ENCODE measurements at places on chromosomes 3 and 15.
A peak's percentile ranks its signal among the peaks of the same experiment; 100 is the strongest.

- no peak for DNase-seq
Observed at GRCh38 chr3:73404435-73404834, 220.3 kb downstream of the PDZRN3 start.

DNA sequence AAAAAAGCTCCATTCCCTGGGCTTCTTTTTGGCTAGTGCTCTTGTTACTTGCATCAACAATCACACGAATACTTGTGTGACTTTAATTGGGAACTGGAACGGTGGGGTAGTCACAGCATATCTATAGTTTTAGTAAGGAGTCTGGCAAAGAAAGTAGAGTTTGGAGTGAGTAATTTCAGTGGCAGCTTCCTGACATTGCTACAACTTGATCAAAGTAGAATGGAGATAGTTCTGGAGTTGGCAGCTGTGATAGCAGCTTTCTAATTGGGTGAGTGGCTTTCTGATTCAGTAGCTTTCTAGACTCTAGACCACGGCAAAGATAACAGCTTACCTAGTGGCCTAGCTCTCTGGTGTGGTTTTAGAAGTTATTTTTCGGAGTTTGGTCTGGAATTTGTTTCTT lies 475.0 kb downstream of the TUSC7 start:
- no peak for DNase-seq

- DNase-seq = no peak
Observed at GRCh38 chr3:105584003-105584790, 217.5 kb downstream of the ALCAM start.

DNA sequence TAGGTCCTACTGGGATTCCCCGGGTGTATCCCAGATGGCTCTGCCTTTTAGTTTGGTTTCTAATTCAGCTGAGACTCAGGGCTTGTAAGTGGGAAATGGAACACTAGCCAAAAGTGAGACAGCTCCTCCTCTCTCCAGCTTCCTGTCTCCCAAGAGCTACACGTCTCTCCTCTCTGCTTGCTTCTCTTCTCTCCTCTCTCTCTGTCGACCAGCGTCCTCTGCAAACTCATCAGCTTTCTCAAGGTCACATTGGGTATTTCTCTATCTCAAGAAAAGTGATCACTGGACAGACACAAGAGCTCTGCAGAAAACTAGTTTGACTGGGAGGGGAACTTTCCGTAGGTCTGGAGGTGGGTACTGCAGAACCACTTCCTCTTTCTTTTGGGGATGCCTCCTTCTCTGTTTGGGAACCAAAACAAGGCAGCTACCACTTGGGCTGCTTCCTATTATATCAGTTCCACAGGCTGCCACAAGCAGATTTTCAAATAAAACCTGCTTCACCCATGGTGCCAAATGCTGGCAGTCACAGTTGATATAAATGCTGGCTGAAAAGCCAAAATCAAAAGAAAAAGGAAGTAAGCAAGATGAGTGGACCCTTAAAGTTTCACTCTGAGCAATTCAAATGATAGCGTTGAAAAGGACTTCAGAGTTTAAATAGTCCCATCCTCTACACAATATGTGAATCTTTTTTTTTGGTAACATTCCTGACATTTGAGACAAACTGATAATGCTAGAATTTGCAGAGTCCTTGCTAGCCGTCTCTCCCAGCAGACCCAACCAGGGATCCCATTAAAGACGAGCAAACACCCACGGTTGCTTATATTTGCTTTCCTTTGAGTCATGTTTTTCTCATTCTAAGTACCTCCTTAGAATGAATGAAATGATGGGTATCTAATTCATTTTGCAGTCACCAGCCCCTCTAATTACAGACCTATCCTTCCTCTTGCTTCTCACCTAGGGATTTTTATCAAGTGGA lies 7.2 kb upstream of the DYNC1LI1 start:
- DNase-seq = no peak

- DNase-seq = no peak
Observed at GRCh38 chr15:71373917-71374316, 258.6 kb downstream of the THSD4 start.

DNA sequence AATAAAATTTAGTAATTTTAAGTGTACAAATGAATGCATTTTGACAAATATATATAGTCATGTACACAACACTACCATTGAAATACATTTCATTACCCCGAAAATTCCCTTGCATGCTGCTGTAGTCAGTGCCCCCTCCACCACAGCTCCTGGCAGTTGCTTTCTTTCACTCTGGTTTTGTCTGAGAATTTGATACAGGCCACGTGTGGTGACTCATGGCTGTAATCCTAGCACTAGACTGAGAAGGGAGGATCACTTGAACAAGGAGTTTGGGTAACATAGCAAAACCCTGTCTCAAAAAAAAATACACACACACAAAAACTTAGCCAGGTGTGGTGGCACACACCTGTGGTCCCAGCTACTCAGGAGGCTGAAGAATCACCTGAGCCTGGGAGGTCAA lies 65.4 kb downstream of the TFRC start:
- DNase-seq = no peak

GRCh38 chr3:177887475-177887874 lies 648.8 kb upstream of the KCNMB2 start:
- no peak for DNase-seq

GRCh38 chr15:42084465-42085235 lies 9.7 kb downstream of the PLA2G4D start:
- DNase-seq = peak; percentile 35

GRCh38 chr15:50820808-50821382 lies 55.4 kb upstream of the SPPL2A start:
- no peak for DNase-seq

- no peak for DNase-seq
Observed at GRCh38 chr3:190017521-190018288, 103.0 kb downstream of the P3H2 start.

DNA sequence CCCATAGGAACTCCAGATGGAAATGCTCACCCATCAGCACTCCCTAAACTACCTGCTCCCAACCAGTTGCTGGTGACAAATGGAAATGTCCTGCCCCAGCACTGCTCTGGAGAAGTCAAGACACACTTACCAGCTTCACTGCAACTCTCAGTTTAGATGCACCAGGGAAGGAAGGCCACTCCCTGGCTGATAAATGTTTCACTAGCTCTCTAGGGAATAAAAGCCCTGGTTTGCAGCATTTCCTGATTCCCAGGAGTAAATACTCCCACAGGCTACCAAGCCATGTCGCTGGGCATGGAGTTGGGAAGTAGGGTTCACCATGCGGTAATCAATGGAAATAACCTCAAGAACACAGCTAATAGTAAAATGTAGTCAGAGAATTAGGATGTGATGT lies 112.0 kb upstream of the NEO1 start:
- no peak for DNase-seq

DNA sequence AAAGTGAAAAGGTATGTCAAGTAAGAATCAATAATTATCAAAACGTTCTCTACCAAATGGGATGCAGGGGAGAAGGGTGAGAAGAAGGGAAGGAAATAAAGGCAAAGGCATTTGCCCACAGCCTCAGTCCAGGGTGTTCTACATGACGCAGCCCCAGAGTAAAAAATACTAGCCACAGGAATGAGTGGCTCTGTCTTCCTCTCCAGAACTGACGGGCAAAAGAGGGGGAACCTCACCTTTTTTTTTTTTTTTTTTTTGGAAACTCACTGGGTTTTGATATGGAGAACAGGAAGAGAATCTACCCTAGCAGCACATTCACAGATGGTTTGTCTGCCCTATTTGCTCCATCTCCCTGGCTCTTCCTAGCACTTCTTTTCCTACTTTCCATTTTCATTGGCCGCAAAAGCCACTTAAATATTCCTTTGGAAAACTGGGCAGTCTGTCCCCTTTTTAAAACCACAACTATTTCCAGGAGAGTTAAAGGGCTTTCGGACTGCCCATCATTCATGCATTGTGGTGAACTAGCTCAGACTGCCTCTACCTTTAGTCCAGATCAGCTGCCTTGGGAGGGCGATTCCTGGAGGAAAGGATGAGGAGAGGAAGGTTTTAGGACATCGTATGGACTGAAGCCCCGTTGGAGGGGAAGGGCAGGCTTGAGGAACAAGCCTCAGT lies 28.2 kb downstream of the B3GNT5 start:
- no peak for DNase-seq

DNA sequence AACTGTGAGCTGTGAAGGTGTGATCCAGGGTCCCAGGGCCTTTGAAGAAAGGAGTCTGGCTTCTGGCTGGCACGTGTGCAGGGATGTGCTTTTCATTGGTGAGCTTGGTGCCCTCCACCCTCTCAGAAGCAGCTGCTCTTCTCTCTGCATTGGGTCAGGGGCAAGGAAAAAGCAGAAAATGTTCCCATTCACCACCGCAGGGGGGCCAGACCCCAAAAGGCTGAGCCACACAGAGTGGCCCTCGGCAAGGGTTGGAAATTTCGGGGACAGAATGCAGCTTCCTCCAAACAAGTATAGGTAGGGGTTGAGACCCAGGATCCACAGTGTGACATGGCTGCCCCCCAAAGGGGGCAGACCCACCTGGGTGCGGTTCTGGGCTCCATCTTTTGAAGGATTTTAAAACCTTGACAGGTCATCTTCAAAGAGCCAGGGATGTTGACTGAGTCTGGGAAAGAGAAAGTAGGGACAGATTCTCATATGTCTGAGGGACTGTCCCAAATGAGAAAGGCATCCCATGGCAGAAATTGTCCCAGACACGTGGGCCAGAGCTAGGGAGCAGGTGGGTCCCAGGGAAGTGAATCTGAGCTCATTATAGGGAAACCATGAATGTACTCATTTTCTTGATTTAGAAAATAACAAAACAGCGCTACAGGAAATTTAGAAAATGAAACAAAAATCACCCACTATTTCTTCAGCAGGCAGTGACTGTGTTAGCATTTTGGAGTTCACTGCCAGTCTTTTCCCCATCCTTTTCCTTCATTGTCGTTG lies 2.7 kb downstream of the CSK start:
- no peak for DNase-seq

- DNase-seq = no peak
Observed at GRCh38 chr3:124420392-124420791, 309.9 kb upstream of the UMPS start.

DNA sequence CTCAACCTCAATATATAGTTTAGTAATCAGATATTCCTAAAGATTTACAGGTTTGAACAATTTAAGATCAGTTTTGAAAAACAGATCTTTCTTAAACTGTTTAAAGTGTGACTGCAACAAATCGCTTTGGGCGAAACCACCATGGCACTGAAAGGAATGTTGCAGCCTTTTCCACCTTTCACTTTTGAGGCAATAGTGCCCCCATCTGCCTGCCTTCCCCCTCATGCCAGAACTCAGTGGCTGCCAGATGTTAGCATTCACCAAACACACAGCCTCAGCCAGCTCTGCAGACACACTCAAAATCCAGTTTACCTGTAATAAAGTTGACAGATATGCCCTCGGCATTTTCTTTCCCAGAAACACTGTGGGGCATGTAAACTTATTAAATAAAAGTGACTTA lies 3.3 kb downstream of the LYSMD4 start:
- no peak for DNase-seq

DNA sequence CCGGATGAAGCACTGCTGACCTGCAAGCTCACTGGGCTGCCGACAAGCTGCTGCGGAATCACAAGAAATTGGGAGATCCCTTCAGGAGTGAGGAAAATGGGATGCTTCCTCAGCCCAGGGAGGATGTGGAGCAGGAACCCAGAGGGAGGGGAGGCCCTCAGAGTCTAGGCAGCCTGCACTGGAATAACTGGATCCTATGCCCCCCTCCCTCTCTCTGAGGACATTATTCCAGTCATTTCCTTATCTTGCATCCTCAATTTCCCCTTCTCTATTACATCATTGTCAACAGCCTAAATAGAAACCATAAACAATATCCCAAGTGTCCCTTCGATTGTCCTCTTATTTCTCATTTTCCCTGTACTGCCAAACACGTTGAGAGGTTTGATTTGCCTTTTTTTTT lies 169.0 kb downstream of the OPA1 start:
- DNase-seq = no peak

DNA sequence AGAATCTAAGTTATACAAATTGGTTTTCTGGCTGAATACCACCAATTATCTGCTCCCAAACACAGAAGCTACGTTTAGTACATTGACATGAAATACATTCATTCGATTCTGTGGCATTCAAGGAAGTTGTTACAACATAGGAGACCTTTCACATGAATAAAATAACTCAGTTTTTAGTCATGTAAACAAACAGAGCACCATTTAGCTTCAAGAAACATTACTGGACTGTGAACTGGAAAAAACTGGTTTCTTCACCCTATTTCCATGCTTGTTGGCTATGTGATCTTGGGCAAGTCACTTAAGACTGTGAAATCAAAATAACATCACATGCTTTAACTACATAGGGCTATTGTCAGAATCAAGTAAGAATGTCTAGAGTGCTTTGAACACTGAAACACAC lies 46.2 kb downstream of the NRG4 start:
- no peak for DNase-seq

DNA sequence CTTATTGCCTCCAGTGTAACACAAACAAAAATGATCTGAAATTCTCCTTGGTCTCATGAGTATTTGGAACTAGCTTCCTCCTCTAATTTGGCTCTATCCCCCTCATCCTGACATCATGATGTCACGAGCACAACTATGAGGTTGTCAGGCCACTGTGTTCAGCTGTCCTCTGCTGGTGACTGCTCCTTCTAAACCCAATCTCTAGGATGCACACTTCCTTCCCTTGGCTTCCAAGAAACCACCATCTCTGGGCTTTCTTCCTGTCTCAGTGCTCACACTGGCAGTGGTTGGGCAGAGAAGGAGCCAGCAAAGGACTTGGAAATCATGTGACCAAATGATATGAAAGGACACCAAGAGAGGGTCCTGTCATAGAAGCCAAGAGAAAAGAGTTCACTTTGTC lies 30.7 kb upstream of the EIF1B start:
- no peak for DNase-seq

- no peak for DNase-seq
Observed at GRCh38 chr3:113170771-113171170, 40.6 kb upstream of the BOC start.

DNA sequence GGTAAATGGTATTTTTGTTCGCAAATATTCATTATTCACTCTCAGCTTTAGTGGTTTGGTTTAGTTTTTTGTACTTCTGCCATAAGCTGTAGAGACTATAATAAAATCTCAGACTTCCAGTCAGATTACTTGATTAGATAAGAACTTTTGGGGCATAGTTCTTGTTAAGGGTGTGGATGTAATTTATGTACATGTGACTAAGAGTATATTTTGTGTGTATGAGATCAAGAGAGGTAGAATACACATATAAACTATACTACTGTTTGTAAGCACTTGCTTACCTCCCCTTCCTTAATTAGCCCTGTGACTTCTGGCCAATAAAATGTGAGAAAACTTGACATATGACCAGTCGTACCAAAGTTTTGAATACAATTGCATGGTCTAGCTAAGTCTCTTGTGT lies 12.0 kb downstream of the CNTN3 start:
- no peak for DNase-seq

DNA sequence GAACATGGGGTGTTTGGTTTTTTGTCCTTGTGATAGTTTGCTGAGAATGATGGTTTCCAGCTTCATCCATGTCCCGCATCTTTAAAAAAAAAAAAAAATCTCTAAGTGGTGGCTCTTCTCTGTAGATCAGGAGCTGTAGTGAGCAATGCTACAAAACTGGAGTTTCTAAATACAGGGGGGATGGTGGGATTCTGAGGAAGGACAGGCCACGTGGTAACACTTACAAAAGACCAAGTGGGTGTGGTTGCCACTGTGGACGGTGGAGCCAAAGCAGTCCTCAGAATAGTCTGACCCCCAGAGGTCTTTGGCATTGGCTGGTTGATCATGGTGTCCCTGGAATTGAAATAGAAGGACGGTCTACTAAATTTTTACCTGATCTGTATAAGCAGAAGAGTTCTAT lies 7.7 kb downstream of the CCRL2 start:
- no peak for DNase-seq

All from stimulated activated CD4-positive, alpha-beta T cell treated with anti-CD3 and anti-CD28 coated beads, Interleukin-4, amount 100 ng/mL, for 4 hours (primary cell).